ENCODE measurements at places on chromosomes 1 and 21.

- no peak for DNase-seq
These were observed 4.5 kb upstream of the IL10RB start for GRCh38 chr21:33261635-33262034.

DNA sequence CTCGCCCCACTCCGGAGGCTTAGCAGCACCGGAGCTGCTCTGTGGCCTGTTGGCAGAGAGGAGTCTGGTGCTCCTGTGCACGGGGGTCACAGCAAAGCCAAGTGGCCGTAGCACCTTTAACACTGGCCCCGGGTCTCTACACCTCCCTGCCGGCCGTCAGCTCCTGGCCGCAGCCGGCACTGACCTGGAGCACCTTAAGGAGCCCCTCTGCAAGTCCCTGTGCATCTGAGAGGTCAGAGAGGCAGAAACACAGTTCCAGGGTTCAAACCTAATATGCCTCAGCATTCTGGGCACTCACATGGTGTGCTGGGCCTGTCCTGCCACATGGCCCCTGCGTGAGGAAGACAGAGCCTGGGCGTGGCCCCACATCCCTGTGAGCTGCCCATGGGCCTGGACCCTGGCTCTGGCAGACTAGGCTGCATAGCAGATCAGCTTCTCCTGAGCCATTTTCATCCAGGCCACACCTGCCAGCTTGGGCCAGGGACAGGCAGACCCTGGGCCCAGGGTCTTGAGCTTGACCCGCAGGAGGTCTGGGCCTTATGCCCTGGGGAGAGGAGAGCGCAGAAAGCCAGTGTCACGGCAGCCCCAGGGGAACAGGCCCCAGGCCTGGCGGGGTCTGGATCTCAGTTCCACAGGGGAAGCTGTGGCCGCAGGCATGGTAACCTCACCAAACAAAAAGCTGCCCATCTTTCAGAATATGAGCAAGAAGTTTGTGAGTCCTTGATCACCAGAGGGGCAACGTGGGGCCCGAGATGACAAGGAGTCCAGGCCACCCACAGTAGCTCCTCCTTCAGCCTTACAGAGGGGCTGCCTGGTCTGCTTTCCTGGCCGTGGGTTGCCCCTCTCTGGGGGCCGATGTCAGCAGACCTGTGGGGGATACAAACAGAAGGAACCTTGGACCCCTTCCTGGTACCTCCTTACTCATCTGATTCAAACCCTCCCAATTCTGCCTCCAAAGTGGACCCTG, 146.0 kb upstream of the COL6A1 start:
- no peak for DNase-seq

DNA sequence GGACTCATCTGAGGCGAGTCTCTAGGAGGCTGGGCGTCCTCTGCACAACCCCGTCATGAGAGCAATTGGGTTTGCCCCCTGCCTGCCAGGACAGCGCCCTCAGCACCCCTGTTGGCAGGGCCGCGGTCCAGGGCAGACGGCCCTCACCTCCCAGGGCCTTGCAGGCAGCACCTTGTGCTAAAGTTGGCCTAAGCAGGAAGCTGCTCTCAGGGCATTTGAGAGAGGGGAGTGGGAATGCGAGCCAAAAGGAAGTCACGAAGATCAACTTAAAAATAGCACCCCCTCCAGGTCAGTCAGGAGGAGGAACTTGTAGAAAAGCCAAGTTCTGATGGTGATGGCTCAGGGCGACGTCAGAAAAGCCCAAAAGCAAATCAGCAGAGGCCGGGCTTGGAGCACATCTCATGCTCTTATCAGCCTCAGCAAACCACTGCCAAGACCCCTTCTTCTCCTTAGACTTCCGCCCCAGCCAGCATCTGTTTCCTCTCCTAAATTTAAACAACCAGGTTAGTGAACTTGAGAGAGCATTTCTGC, 12.6 kb upstream of the ADORA3 start:
- DNase-seq = no peak

GRCh38 chr1:28436211-28436769, 66.8 kb downstream of the PHACTR4 start:
- no peak for DNase-seq

DNA sequence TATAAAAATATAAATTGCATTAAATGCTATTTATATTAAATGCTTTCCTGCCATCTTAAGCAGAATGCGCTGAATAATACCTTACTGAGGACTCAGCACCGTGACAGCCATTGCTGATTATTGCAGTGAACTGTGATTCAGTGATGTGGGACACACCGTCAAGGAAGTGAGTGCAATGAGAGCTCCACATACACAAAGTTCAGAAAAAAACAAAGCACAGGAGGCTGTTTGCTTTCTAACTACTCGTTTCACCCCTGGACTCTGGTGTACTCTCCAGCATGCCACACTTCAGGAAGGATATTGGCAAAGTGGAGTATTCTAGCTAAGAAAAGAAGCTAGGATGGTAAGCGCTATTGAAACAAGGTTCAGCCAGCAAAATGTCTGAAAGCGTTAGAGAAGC, 57.4 kb upstream of the CXADR start:
- DNase-seq = no peak

- no peak for DNase-seq
These were observed 9.5 kb downstream of the RUNX3 start for GRCh38 chr1:24920533-24920925.

Data from SJSA1 (cell line).